Left hindlimb (tissue), 1 donor: ENCODE measurements at places on chromosomes 11 and 22.

DNA sequence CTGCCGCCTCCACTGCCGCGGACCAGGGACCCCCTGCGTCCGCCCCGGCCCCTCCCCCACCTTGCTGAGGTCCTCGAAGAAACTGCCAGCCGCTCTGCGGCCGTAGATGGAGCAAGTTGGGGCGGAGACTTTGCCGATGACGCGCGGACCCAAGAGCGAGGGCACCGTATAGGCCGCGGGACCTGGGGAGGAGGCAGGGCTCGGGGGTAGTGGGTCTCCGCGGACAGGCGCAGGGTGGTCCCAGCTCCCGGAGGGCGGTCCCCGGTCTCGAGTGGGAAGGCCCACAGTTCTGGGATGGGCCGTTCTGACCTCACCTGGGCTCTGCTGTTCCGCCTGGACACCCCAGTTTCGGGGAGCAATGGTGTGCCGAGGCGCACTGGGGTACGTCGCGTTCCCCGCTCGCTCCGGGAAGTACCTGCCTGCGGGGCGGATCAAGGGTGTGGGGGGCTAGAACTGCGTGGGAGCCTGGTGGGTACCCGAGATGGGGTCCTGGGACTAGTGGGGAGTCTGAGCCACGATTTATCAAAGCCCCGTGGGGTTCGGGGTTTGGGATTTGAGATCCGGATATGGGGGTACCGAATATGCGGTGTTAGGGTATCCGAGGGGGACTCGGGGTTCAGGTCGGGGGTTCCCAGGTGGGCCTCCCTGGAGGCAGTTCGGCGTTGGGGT is 1.2 kb upstream of the TYMP start:
- peak; percentile 70 for DNase-seq

DNA sequence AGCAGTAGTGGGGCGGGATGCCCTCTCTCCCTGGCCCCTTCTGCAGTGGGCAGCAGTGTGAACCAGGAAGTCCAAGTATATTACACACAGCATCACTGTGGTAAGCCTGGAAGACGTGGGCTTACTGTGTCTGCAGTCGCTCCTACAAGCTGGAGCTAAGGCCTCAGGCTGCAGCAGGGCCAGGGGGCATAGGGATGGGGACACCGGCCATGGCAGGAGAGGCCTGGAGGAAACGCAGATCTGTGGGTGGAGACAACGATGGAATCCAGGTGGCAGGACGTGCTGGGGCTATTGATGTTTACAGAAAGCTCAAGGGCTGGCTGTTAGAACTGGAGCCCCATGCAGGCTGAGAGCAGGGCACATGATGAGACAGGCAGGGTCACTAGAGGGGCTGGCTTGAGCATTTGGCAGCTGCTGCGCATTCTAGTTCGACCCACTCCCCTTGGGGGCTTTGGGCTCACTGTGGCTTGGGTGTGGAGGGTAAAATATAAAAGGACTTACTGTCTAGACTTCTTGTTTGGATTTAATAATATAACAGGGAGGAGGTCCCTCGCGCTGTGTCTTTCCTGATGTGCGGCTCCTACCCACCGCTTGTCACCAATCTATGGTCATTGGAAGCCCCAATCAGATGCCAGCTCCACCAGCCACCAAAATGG is 539.5 kb downstream of the TBC1D22A start:
- DNase-seq: no peak

DNA sequence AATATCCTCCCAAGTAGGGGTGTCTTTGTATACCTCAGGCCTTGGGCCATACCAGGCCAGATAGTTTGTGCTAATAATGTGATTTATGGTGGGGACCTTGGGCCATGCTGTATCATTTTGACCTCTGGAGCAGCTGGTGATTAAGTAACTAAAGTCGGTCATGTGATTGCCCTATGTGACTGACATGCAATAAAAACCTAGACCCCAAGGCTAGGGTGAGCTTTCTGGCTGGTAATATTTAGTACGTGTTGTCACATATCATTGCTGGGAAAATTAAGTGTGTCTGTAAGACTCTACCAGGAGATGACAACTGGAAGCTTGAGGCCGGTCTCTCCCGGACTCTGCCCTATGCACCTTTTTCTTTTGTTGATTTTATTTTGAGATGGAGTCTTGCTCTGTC is 12.6 kb upstream of the TFIP11 start:
- DNase-seq: no peak

GRCh38 chr22:48105259-48105658 is 1342.8 kb downstream of the TBC1D22A start:
- DNase-seq: no peak

- DNase-seq: no peak
These were observed 216.3 kb upstream of the SYN3 start for GRCh38 chr22:33274214-33275072.

DNA sequence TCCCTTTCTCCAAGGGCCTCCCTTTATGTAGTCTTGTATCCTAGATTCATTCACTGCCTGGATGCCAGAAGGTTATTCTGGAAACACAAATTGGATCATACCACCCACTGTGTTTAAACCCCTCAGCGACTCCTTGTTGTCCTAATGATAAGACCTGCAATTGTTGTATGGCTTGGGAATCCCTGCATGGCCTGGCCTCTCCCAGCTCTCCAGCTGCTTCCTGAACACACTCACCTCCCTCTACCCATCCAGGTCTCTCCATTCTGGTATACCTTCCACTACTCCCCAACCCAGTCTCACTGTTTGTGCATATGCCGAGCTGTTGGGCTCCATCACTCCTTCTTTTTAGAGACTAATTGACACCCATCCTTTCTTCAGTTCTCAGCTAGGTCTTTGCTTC is 124.3 kb upstream of the ALX4 start:
- no peak for DNase-seq

- no peak for DNase-seq
These were observed 43.6 kb downstream of the MRE11 start for GRCh38 chr11:94450048-94450447.

DNA sequence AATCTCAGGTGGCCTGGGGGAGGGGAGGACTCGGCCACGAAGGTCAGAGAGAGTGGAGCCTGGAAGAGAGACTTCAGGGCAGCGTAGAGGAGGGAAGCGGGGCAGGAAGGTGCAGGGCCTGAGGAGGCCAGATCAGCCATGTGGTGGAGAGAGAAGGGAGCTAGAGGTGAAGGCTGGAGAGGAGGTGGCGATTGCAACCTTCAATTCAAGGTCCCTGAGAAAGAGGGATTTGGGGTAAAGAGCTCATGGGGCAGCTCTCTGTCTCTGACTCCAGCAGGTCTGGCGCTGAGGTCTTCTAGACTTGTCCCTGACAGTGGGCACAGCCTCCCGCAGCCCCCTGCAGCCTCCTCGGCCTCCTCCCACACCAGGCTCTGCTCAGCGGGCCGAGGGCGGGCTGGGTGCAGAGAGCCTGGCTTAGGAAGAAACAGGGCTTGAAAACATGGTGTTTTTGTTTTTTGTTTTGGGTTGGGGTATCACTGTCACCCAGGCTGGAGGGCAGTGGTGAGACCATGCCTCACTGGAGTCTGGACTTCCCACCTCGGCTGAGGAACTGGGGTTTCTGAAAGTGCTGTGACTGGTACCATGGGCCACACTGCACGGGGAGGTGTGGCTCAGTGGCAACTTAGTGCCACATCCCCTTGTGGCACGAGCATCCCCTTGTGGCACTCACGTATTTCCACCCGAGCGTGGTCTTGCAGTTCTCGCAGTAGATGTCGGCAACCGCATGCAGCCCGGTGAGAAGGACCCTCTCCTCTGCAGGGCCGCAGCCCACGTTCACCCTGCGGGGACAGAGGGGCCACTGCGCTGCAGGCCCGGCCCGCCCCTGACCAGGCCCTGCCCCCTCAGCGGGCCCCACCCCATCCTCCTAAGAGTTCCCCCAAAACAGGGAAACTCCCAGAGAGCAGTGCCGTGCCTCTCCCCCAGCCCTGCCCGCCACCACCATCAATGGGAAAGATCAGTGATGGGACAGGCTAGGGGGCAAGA is 32.6 kb downstream of the YPEL1 start:
- no peak for DNase-seq

DNA sequence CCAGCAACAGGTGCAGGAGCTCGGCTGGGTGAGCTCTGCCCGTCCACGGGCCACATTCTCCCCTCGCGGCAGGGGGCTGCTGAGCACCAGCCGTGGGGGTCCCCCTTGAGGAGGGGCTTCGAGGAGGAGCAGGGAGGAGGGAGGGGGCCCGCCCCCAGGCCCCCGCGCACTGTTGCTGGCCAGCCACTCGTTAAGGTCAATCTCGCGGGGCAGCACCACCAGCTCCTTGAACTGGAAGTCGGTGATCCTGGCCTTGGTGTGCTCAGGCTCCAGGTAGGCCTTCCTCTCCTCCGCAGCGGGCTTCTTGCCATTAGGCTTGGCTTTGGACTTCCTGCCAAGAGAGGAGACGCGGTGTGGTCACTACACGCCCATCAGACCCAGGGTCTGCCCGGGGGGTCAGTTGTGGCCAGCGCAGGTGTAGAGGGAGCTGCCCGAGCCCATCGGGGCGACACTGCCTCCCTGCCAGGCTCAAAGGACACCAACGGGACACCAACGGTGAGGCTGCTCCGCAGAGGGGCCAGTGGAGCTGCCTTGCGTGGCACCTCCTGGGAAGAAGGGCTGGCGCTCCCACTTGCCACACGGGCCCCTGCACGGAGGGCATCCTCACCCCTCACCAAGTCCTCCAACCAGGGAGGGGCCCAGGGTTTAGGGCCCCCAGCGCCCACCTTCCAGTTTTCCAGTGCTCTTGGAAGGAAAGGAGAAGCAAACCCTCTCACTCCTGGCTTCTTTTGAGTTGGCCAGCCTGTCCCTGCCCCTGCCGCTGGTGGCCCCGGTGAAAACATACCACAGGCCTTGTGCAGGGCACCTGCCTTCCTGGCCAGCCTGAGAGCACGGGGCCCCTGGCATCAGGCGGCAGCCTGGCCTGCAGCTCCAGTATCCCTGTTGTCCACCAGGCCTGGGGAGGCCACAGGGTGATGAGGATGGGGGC is 5.8 kb downstream of the MOB2 start:
- DNase-seq: peak; percentile 20

GRCh38 chr11:1878137-1879031 is 13.3 kb downstream of the PRR33 start:
- DNase-seq: peak; percentile 90
